ENCODE measurements at places on chromosomes 1 and 21.
A peak's percentile ranks its signal among the peaks of the same experiment; 100 is the strongest.

DNA sequence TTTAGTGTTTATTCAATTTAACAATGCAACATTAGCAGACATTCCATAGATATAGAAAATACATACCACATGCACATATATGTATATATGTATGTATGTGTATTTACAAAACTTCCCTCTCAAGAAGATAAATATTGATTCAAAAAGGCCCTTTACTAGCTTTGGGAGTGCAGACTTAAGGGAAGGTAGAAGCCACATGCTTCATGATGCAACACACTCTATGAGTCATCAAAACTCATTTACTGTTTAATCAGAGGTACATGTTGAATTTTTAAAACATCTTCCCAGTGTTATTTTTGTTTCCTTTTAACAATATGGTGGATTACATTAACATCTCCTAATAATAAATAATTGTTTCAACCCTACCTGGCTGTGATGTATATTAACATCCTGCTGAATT is 61.4 kb upstream of the KIRREL1 start:
- DNase-seq: peak; percentile 44

GRCh38 chr21:45865106-45865835 is 116.3 kb upstream of the COL6A1 start:
- DNase-seq: peak; percentile 28

DNA sequence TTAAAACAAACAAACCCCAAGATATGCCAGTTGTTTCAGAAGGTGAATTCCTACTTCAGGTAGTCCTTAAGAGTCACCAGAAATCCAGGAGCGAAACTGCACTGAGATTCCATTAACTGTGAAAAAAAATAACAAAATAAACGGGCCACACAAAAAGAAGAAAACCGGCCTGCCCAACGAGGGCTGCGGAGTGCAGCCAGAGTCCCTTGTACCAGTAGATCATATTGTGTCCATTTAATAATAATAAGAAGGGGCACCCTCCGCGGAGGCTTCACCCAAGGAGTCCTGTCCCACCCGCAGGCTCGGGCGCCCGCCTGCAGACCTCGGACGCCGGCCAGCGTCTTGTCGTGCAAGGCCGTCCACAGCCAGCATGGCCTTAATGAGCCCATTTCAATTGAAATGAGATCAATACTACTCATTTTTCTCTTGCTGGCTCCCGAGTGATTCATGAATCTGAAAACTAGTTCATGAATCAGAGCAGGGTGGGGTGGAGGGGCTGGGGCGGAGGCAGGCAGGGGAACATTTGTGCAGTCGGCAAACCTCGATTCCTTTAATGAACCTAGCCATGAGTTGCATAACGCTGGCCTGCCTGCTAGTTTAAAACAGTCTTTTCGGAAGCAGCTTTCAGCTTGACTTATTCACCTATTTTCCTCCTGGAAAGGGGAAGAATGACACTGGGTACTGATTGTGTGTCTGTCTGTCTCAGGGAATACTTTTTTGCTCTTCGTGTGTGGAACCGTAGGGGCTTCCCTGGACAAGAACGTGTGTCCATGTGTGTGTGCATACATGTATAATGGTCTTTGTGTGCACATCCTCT is 113.1 kb upstream of the IRF2BP2 start:
- peak; percentile 78 for DNase-seq

DNA sequence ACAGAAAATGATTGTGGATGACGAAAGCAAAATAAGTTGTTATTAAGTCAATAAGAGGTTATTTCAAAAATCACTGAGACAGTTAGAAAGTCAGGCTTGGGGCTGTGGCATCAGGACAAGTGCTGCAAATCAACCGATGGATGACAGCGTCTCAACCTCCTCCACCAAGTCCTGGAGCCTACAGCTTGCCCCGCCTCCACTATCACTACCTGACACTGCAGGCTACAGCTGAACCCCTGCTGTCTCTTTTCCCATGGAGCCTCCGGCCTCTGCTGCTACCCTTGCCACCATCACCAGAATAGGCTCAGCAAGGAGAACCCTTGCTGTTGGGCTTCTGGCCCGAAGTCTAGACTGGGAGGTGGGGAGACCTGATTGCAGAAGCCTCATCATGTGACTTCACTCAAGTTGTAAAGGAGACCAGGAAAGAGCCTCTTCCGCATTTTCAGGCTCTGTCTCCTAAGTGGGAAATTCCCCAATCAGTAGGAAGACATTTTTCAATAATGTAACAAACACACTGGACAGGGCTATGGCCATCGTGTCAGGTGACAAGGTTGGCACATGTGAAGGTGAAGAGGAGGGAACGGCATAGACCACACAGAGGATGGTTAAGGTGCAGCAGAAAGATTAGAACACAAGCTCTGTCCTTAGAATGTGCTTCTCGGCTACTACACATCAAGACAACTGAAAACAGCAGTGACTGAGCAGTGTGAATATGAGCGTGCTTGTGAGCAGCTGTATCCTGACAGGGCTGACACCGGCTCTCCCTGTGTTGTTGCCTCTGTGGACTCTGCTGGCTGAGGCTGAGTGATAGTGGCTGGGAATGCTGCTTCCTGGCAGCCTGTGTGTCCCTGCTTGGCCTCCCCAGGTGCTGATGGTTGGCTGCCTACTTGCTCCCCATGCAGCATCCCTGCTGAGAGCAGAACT is 660.7 kb downstream of the PTPRU start:
- DNase-seq: no peak

- no peak for DNase-seq
Measured at GRCh38 chr1:84972377-84972987, 24.4 kb downstream of the MCOLN2 start.

DNA sequence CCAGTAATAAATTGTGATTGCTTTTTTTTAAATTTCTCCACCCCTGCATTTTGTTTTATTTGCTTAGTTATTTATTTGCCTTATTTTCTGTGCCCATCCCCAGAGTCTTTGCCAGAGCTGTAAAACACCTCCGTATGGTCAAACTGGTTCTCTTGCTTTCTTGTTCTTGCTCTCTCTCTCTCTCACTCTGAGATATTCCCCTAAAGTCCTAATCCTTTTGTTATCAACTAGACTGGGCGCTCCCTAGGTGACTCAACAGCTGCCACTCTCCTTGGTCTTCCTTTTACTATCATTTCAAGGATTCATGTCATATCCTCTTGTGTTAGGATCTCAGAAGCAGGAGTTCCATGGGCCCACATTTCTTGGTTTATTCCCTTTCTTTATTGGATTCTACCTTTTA is 160.0 kb downstream of the PRDM2 start:
- no peak for DNase-seq

GRCh38 chr1:100321506-100321905 is 30.8 kb upstream of the CDC14A start:
- no peak for DNase-seq

GRCh38 chr1:160206421-160207117 is 1.4 kb downstream of the PEA15 start:
- DNase-seq: peak; percentile 75

DNA sequence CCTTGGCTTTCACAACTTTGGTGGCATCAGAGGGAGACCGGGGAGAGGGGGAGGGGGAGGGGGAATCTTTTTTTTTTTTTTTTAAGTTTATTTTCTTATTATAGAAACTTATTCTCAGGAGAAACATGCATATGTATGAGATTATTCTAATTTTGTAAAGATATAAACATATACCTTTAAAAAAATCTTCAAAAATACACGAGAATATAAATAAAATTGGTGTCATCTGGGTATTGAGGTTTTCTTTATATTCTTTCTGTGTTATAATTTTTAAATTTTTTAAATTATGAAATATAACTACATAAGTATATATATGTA is 18.9 kb upstream of the SNRPE start:
- no peak for DNase-seq

- DNase-seq: no peak
Measured at GRCh38 chr1:114126261-114127095, 27.2 kb downstream of the SYT6 start.

DNA sequence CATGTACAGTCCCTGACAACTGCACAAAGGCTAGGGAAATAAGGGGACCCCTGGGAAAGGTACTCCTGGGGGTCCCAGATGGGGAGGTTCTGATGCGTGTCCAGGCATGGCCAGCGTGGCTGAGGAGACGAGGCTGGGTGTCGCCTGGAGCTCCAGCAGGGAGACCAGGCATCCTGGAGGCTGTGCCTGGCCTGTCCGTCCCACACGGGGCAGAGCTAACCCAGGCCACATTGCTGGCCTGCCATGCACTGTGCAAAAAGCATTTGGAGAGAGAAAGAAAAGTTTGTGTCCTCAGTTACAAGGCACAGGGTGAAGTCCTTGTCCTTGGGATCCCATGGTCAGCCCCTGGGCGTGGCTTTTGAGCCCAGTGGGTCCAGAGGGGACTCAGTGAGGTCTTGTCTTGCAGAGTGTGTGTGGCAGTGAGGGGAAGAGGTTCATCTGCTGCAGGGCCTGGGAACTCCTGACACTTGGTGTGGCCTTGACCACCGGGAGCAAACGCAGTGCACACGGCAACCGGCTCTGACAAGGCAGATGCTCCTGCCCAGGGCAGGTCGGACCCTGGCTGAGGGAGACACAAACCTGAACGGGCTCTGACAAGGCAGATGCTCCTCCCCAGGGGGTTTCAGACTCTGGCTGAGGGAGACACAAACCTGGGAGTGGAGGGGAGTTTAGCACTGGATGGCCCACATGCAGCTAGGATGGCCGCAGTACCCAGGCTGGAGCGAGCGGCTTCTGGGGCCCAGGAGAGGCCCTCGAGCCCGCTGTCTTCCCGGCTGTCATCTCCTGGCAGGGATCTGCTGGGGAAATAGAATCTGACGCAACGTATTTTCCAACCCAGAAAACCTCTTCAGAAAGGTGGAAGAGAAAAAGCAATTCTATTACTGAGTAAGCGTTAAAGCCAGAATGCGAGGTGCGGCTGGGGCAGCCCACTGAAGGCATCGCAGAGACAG is 37.3 kb upstream of the COL18A1 start:
- no peak for DNase-seq

- no peak for DNase-seq
Measured at GRCh38 chr1:156113282-156113950, 1.1 kb upstream of the LMNA start.

- DNase-seq: no peak
Measured at GRCh38 chr1:198124673-198125072, 32.1 kb upstream of the NEK7 start.

DNA sequence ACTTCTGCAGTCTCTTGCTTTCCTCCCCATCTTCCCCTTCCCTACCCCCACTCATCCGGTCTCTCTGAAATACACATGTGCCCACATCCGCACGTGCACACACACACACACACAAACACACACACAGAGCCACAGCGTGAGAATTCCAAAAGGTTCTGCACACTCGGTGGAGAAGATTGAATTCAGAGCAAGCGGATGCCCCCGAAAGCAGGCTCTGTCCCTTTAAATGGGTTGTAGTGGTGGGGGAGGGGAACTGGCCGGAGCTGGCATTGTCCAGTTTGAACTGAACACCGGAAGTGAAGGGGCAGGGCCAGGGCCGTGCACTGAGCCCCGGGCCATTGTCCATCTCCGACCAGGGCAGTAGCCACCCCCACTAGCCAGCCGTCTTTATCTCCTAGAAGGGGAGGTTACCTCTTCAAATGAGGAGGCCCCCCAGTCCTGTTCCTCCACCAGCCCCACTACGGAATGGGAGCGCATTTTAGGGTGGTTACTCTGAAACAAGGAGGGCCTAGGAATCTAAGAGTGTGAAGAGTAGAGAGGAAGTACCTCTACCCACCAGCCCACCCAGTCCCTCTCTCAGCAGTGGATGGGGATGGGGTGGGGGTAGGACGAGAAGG is 1.3 kb upstream of the LIN28A start:
- DNase-seq: no peak

DNA sequence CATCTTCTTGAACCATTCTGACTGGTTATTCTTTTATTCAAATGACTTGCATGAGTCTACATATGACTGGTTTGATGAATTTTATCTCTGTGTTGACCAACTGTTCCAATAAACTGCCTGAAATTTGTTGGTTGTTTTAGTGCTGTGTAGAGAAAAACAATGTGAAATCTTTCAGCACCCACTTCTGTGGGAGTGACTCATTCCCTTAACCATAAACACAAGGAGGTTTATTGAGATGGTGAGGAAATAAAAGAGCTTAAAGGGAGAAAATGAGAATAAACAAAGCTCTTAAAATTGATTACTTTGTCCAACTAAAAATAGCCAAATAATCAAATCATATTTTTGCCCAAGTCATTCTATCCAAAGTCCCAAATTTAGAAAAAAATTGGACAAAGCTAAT is 341.1 kb downstream of the TGFB2 start:
- no peak for DNase-seq

GRCh38 chr1:14738235-14738634 is 139.8 kb downstream of the KAZN start:
- DNase-seq: no peak

DNA sequence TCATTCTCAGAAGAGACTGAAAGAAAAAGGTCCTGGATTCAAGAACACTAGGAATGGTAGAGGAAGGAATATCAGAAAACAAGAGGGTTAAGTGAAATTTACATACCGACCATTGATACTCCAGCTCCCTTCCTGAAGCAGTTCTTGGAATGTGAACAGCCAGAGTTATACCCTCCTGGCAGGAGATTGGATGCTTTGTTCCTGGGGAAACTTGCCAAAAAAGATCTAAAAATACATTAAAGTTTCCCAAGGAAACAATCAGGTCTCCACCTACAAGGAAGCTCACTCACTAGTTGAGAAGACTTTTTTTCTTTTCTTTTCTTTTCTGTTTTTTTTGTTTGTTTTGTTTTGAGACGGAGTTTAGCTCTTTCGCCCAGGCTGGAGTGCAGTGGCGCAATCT is 91.1 kb downstream of the HLX start:
- no peak for DNase-seq

DNA sequence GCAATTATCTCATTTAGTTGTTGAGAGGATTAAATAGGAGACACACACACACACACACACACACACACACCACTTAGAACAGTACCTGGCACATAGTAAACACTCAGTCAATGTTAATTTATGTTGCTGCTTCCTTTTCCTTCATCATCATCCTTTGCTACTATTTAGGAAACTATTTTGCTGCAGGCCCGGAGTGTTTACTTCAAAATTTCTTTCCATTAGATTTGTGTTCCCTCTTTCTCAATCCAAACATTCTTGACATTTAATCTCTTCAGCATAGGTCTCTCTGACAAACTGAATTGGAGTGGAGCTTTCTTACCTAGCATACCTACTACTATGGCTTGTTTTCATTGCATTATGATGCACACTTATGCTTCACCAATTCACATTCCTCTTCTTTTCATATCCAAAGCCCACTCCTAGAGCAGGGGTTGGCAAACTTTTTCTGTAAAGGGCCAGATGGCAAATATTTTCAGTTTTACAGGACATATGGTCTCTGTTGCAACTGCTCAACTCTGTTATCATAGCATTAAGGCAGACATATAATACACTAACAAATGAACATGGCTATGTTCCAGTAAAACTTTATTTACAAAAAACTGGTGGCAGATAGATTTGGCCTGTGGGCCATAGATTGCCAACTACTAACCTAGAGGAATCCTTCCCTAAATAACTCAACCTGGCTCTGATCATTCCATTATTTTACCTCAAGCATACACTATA is 49.5 kb downstream of the SCMH1 start:
- no peak for DNase-seq

DNA sequence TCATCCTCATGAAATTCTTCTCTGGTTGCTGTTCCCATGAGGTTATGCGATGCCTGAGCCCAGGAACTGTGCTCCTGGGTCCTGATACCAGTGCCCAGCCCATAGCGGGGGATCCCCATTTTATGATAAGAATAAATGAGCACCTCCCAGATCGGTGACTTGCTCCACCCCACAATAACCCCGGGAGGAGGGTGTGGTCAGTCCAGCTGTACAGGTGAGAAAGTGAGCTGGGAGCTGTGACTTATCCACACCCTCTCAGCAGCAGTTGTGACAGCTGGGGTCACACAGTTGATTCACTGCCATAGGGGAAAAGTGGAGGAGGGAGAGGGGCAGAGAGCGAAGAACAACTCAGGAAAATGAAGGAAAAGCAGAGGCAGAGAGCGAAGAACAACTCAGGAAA is 33.4 kb downstream of the OR2G3 start:
- DNase-seq: no peak

GRCh38 chr21:46061518-46061917 is 36.4 kb upstream of the COL6A2 start:
- DNase-seq: no peak

All from kidney epithelial cell (primary cell).